Panc1 (cell line): ENCODE measurements at places on chromosomes 11 and 22. TPM values are rescaled to one million over a fixed set of nuclear protein-coding genes. Genes with fewer than 3 reads are reported as not detected.

ANO9 gene
- 61.4 TPM for total RNA-seq

E2F8 gene
- 14.2 TPM for total RNA-seq

DNA sequence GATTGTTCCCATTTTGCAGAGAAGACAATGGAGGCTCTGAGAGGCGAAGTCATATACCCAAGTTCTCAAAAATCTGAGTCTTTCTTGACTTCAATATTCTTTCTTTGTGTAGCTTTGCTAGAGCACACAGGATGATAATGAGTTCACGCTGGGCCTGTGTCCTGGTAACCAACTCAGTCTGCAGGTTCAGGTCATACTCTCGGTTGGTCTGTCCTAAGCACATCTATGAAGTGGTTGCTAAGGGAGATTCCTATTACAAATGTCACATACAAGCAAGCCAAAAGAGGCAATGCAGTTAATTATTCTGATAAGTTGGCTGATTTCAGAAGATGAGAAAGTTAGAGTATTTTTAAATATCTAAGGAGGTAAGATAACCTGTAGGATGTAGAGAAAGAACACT lies 481.0 kb downstream of the SOX6 start:
- no peak for DNase-seq

DNA sequence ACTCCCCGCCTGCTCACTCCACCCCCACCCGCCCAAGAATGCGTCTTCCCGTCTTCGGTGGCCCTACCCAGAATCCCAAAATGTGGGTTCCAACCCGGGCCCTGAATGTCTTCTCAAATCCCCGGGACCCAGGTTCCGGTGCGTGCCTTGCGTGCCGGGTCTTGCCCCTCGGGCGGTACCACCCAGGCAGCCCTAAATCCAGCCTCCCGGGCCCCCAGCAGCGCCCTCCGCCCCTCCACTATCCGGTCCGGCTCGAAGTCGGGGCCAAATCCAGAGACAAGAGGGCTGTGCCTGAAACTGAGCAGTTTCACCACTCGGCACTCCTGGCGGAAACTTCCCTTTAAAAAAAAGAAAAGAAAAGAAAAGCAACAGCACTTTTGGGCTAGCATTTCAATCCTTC lies 16.3 kb upstream of the CCT8L2 start:
- DNase-seq: no peak

COPB1 gene
- 123 TPM for total RNA-seq

DNA sequence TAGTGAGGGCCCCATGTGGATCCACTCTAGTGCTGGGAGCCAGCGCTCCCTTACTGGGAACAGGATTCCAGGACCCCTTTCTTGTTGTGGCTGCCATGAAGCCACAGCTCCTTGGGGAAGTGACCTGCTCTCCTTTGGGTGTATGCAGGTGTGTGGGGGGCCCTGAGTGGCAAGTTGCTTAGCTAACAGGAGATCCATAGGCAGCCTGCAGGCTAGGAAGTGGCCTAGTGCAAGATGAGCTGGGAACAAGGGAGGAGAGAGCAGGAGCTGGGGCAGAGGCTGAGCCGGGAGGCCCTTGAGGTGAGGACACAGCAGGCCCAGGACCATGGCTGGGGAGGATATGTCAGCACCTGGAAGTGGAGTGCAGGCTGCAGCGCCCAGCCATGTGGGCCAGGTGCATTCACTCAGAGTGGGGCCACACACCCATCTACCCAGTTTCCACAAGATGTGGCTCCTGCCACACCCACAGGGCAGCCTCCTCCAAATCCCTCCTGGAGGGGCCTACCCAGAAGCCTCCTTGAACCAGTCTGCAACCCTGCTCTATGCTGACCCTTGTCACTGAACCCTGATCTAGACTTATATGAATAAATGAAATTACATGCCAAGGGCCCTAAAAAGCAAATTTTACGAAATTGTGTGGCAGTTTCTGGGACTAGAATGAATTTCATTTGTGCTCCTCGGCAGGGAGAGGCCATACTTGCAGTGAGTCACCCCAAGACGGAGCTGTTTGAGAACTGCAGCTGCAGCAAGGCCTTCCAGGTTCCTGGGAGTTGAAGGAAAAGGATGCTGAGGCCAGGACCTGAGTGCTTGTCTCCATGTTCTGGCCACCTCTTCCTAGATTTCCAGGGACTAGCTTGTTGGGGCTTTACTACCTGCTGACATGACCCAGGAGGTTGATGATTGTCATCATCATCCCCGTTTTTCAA lies 3.2 kb downstream of the THAP7 start:
- no peak for DNase-seq

DNA sequence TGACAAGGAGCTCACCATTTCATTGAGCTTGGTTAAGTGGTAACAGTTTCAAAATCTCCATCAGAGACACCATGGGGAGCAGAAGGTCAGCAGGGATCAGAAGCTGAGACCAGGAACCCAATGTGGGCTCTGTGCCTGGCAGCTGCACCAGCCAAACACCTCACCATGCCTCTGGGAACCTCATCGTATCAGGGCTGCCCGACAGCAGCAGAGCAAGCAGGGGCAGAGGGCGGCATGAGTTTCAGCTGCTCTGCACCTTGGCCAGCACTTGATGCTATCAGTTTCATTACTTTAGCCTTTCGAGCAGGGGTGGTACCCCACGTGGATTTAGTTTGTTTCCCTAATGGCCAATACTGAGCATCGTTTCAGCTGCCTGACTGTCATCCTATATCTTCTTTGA lies 77.8 kb downstream of the DGCR2 start:
- DNase-seq: no peak

GRCh38 chr11:47524291-47524874 lies 28.5 kb downstream of the CELF1 start:
- no peak for DNase-seq

DNA sequence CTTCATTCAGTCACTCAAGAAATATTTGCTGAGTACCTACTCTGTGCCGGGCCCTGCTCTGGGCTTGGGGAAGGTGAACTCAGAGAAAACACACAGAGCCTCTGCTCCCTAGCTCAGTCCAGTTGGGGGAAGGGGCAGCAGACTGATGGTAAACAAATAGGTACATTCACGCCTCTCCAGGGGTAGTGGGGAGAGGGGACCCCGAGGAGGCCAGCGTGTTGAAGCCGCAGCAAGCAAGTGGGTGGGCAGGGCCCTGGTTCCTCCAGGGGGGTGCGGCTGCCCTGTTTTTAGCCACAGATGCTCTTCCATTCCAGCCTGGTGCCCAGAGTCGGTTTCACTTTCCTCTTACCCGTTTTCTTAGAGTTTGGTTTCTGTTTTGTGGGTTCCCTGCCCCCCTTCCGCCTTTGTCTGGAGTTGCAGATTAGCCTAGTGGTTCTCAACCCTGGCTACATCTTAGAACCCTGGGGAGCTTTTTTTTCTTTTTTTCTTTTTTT lies 8.7 kb downstream of the DRAP1 start:
- no peak for DNase-seq

MS4A12 gene
- not detected for total RNA-seq
